Keratinocyte (primary cell): ENCODE measurements at places on chromosomes 3 and 15.

DNA sequence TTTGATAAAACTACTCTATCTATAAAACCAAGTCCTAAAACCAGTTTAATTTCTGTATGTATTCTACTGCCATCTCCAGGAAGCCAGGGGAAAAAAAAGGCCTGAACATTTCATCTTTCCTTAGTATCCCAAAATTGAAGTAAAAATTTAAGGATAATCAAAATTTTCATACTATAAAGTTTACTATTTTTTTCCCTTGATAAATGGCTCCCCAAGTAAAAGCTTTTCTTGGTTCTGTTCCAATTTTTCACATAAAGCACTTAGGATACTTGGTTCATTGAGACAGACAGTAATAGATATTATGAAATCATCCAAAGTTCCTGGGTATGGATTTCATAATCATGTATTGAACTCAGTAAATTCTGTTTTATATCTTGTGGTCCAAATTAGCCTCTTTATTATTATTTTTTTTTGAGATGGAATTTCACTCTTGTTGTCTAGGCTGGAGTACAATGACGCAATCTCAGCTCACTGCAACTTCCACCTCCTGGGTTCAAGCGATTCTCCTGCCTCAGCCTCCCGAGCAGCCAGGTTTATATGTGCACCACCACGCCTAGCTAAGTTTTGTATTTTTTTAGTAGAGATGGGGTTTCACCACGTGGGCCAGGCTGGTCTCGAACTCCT, 34.5 kb downstream of the ICE2 start:
- DNase-seq = no peak

DNA sequence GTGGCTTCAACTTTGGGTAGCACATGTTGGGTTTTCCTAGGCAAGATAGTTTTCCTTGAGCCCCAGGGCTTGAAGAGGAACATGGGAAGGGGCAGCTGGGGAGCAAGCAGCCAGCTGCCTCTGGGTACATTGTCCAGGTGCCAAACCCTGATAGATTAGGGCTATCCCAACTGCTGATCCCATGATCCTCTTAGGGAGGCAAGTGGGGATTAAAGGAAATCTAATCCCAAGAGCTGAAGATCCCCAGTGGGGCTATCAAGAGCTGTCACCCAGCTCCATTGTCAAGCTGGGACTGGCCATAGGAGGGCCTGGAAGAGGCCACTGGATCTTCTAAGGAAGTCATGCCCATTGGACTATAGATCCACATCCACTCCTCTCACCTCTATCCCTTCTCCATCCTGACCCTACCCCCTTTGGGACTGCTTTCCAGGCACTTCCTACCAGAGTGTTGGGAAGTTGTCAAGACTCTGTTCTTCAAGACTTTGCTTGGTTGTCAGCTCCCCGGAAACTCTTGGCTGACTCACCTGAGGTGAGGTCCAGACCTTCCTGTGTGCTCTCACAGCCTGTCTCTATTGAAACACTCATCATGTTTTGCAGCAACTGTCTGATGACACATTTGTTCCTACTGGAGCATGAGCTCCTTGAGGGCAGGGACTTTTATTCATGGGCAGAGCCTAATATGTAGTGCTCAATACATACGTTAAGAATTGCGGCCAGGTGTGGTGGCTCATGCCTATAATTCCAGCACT, 5.9 kb downstream of the CAMK2N2 start:
- no peak for DNase-seq

GRCh38 chr15:63156755-63157117, 541 bp downstream of the RPS27L start:
- no peak for DNase-seq

GRCh38 chr3:194905696-194906095, 220.0 kb downstream of the FAM43A start:
- no peak for DNase-seq

GRCh38 chr3:167814441-167814951, 79.0 kb downstream of the SERPINI1 start:
- no peak for DNase-seq

DNA sequence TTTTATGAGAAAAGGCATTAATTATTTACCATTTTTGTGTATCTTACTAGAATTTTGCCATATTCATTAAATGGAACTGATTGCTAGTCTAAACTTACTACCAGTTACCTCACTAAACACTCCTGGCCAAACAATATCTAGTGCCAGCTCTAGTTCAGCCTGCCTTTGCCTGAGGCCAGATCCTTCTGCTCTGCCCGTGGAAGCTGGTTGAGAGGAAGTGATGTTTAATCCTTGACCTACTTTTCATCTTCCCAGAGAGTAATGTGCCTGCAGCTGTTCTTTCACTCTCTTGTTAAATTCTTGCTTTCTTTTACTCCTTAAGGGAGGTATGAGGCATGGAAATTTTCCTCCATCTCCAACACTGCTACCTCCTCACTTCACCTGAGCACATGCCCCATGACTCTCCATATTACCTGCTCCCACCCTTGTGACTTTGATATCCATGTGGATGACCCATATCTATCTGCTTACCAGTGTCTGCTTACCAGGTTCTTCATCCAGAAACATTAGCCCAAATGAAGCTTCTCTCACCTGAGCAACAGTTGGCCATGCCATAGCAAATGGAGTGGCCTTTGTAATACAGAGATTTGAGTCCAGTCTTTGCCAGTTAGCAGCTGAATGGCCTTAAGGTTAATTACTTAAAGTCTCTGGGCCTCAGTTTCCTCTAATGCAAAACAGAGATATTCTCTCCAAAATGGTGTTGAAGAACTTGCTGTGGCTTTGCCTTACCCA, 53.4 kb downstream of the UBE2E1 start:
- no peak for DNase-seq

DNA sequence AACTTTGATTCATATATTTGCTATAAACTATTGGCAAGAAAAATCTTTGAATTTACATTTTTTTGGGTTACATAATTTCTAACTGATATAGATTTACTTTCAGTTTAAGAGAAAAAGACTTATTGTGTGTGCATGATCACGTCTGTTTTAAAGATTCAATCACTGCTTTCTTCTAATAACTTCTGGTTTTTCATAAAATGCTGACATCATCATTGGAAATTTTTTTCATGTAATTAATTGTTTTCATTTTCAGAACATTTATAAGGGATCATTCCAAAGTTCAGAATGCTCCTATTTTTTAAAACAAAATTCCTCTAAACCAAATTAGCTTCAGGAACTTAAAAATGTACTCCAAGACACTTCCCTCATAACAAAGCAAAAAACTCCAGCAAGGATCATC, 500.7 kb upstream of the GBE1 start:
- DNase-seq = no peak

DNA sequence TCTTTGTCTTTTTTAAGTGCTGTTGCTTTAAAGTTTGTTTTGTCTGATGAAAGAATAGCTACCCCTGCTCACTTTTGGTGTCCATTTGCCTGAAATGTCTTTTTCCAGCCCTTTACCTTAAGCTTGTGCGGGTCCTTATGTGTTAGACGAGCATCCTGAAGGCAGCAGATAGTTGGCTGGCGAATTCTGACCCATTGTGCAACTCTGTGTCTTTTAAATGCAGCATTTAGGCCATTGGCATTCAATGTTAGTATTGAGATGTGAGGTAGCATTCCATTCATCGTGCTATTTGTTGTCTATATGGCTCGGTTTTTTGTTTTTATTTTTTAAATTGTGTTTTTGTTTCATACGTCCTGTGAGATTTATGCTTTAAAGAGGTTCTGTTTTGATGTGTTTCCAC, 55.0 kb downstream of the ZDHHC19 start:
- DNase-seq = no peak

- DNase-seq = no peak
Observed at GRCh38 chr3:55538158-55538557, 51.1 kb upstream of the WNT5A start.

DNA sequence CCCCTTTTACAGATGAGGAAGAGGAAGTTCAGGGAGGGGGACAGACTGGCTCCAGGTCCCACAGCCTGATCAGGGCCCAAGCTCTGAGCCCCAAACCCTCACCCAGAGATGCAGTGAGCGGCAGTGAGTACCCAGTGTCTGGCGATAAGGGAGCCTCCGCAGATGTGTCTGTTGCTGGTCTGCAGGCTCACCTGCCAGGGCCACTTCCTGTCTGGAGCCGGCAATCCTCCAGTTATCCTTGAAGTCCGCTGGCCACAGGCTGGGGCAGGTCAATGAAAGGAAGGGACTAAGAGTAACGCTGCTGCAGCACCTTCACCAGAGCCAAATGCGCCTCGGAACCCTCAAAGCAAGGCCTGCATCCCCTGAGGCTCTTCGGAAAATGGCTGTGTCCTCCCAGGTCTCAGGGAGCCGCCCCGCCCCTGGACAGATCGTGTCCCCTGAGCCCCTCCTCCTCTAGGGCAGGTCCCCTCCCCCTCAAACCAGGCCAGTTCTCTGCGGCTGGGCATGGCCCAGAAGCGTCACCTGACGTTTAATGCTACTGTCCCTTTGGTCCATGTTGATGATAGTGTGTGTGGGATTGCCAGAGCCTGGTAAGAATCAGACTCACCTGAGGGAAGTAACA, 51.5 kb downstream of the MYL3 start:
- no peak for DNase-seq

GRCh38 chr3:156787001-156787400, 39.2 kb upstream of the LEKR1 start:
- DNase-seq = no peak

DNA sequence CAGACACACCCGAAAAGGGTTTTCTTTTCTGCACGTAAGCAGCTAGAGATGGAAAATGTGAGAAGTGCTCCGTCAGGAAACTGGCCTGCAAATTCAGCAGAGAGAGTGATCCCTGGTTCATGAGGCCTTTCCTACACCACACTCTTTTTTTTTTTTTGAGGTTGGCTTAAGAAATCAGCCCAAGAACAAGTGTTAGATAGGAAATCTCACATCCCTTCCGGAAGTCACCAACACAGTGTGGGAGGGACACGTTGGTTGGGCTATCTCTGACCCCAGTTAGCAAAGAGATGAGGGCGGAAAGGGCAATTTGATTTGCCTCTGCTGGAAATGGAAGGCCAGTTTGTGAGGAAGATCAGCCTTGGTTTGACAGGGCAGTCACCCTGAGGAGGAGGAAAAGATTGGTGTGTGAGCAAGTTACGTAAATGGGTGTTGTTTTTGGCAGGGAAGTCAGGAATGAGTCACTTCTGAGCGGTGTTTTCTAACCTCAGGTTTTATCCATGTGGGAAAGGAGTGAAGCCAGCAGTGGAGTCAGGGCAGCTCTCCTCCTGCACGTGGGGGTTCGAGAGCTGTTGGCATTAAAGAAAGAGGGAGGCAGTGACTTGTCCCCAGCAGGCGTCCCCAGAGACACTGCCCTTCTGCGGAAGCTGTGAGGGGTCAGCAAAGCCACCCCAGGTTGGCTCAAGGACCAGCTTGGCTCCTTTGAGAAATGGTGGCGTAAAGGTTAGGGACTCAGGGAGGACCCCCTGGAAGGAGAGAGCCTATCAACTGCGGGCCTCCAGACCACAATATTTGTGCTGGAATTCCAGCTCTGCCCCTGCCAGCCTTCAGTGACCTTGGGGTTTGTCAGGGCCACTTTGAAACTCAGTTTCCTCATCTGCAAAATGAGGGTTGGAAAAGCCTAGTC, 237.6 kb upstream of the BHLHE40 start:
- DNase-seq = no peak

DNA sequence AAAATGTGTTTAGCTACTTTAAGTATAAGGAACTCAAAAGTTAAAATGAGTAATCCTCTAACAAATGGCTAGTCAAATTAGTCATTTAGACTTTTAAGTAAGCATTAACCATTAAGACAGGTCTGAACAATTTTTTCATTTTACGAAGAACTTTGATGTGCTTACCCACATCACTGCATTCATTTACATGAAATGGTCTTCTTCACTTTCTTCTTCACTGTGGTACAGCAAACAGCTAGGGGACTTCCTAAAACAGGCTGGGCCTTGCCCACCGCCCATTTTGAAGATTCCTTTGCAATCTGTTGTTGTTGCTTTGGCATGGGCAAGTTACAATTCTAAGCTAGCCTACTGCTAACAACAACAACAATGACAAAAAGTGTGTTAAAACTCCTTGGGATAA, 67.4 kb downstream of the CBLB start:
- DNase-seq = no peak

GRCh38 chr3:43019006-43019809, 40.1 kb downstream of the GASK1A start:
- no peak for DNase-seq

- DNase-seq = no peak
Observed at GRCh38 chr3:23748398-23749110, 57.2 kb upstream of the UBE2E1 start.

- DNase-seq = no peak
Observed at GRCh38 chr15:40282869-40283614, at the start of gene ANKRD63. ANKRD63 (minus strand) TSS chr15:40283064; CDS start chr15:40282586, 478 bp downstream.

DNA sequence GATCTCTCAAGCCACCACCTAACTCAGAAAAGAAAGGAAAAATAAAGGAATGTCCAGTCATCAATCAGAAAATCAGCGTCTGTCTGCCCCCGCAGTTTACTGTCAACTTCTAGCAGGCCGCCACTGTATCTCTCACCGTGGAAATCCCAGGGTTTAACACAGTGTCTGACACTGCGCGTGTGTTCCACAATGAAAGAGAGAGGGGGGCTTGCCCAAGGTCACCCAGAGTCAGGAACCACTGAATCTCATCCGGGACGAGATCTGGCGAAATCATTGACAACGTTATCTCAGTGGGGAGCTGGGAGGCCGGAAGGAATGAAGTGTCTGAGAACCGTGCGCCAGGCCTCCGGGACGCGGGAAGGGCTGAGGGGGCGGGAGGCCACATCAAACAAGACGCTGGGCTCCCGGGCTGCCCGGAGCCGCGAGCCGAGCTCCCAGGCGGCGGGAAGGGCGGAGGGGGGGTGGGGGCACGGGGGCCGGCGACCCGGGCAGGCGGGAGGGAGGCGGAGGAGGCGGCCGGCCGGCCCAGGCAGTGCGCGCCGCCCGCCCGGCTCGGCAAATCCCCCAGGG, 2.2 kb upstream of the HES1 start:
- DNase-seq = no peak

DNA sequence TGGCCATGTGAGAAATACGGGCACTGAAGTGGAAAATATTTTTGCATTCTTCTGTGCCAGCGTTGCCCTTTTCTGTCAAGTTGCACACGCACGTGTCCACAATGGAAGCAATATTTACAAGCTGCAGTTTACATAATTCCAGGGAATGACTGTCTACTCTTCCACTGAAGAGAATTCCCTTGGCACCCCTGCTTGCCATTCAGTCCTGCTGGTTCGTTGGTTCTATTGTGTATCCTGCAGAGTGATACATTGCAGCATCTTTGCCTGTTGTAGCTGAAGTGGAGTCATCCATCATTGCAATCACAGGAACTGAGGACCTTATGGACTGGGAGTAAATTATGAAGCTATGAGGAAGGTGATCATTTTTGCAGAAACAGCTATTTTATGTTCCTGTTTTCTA, 759.4 kb downstream of the ROBO2 start:
- DNase-seq = no peak

DNA sequence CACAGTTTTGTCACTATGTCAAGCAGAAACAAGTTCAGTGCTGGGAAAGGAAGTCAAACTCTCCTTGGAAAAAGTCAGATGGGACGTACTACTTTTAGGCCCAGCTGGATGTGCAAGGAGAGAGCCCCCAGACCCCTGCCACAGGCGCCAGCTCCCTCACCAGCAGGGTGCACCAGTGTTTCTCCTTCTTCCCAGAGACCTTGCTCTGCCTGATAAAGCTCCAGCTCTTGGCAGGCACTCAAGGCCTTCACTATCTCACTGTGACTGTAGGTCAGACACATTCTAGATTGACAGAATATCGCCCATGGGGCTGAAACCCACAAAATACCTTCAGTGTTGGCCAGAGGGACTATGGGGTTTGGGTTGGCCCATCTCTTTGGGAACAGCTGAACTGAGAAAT, 54.8 kb upstream of the CHRNB4 start:
- no peak for DNase-seq
